ENCODE measurements at places on chromosomes 12 and 14.

GRCh38 chr12:123229051-123229450, 3.9 kb downstream of the MPHOSPH9 start:
- DNase-seq: no peak

- no peak for DNase-seq
Observed at GRCh38 chr12:112971248-112971647, 7.1 kb upstream of the OAS2 start.

DNA sequence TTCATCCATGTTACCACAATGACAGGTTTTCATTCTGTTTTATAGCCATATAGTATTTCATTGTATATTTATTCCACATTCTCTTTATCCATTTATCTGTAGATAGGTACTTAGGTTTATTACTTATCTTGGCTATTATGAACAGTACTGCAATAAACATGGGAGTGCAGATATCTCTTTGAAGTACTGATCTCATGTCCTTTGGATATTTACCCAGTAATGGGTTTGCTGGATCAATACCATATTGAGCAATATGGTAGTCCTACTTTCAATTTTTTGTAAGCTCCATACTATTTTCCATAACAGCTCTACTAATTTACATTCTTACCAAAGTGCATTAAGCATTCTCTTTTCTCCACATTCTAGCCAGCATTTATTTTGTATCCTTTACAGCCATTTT, 235.8 kb upstream of the ALG10 start:
- DNase-seq: no peak

GRCh38 chr14:89265234-89265633, 151.8 kb downstream of the FOXN3 start:
- no peak for DNase-seq

- no peak for DNase-seq
Observed at GRCh38 chr14:89243741-89244140, 173.3 kb downstream of the FOXN3 start.

- peak; percentile 81 for DNase-seq
Observed at GRCh38 chr12:12079291-12079690, 8.6 kb downstream of the BCL2L14 start.

DNA sequence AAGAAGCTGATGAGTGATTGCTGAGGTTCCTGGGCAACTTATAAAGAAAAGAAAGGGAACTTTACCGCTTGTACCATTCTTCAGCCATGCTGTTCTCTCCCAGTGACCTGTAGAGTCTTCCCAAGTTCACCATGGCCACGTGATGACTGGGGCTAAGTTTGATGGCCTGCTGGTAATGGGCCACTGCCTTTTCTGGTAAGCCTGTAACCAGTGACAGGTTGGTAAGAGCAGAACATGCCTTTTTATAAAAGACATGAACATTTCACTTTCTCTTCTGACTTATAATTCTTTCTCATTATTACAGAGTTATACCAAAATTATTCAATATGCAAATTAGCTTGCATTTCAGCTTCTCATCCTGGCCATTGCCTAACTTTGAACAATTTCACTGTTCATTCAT, 20.9 kb upstream of the OVCH1 start:
- no peak for DNase-seq

- DNase-seq: peak; percentile 12
Observed at GRCh38 chr12:120497524-120498150, 1.7 kb downstream of the DYNLL1 start.

- DNase-seq: no peak
Observed at GRCh38 chr12:130011611-130012385, 108.0 kb upstream of the TMEM132D start.

- DNase-seq: no peak
Observed at GRCh38 chr14:103886304-103887169, 39.2 kb upstream of the PPP1R13B start.

- DNase-seq: peak; percentile 56
Observed at GRCh38 chr14:31893221-31893757, 183.8 kb upstream of the ARHGAP5 start.

GRCh38 chr12:5434647-5435560, 3.0 kb downstream of the NTF3 start:
- peak; percentile 51 for DNase-seq

GRCh38 chr12:59710964-59711363, 115.1 kb downstream of the SLC16A7 start:
- no peak for DNase-seq

All from fibroblast of skin of back (primary cell).